NCI-H1694 treated with DMSO at 0.1 percent for 48 hours (cell line): ENCODE measurements at places on chromosomes 16 and 17.

DNA sequence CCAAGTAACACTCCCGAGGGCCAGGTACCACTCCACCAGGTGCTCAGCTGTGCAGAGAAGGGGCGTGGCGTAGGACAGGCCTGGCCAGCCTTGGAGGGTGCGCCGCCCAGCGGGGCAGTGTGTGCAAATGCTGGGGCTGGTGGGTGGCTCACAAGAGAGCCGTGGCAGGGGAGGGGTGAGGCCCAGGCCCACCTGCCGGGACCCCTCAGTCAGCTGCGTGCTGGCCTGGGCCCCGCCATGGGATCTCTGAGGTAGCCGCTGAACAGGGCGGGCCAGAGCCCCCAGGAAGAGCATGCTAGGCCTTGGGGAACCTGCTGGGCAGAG is 8.8 kb downstream of the TPSG1 start:
- DNase-seq: no peak

DNA sequence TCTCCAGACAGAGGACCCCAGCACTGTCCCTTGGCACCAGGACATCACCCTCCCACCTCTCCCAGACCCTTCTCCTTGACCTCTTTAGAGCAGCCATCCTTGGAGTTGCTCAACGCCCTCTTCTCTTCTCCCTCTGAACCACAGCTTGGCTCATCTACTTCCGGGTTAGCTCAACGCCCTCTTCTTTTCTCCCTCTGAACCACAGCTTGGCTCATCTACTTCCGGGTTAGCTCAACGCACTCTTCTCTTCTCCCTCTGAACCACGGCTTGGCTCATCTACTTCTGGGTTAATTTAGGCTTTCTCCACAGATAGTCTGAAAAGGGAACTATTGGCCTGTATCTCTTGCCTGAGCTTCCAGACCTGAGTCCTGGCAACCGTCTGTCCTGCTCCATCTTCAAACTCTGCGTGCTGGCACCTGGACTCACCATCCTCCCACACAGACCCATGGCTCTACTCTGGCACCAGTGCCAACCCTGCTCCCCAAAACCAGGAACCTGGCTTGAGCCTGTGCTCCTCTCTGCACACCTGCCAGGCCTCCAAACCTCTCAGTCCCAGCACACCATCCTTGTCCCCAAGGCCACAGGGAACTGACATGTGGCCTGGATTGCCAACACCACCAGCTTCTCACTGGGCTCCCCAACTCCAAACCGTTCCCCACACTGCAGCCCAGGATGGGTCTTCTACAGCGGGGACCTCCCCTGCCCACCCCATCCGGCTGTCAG is 25.3 kb upstream of the FAAP100 start:
- DNase-seq: no peak

GRCh38 chr17:28563475-28563874 is 7.8 kb downstream of the PIGS start:
- no peak for DNase-seq

DNA sequence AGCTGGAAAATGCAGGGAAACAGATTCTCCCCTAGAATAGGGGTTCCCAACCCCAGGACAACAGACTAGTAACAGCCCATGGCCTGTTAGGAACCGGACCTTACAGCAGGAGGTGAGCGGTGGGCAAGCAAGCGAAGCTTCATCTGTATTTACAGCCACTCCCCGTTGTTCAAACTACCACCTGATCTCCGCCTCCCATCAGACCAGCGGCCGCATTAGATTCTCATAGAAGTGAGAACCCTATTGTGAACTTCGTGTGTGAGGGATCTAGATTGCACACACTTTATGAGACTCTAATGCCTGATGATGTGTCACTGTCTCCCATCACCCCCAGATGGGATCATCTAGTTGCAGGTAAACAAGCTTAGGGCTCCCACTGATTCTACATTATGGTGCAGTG is 3.5 kb downstream of the CD300LB start:
- DNase-seq: no peak

DNA sequence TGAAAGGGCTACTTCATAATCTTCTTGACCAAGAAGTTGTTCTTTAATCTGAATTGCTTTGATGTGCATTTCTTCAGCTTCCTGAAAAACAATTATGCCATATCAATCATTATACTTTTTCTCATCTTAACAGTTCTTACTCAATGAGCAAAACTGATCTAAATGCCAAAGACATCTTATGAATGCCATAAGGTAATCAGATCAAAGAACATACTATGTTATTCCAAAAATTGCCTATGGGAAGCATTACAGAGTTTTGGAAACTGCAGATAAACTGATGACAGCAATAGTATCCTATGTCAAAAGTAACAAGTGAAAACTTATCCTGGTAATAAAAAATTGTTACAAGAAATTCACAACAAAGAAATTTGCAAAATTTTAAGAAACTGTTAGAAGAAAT is 29.7 kb downstream of the CHCT1 start:
- DNase-seq: no peak

- DNase-seq: no peak
Observed at GRCh38 chr17:35738519-35739133, 7.2 kb downstream of the RASL10B start.

- no peak for DNase-seq
Observed at GRCh38 chr17:9240659-9241370, 219.5 kb downstream of the NTN1 start.

GRCh38 chr17:28986714-28987655 is 18.8 kb downstream of the SEZ6 start:
- no peak for DNase-seq

GRCh38 chr17:74453665-74454196 is 12.7 kb upstream of the CD300A start:
- DNase-seq: no peak

DNA sequence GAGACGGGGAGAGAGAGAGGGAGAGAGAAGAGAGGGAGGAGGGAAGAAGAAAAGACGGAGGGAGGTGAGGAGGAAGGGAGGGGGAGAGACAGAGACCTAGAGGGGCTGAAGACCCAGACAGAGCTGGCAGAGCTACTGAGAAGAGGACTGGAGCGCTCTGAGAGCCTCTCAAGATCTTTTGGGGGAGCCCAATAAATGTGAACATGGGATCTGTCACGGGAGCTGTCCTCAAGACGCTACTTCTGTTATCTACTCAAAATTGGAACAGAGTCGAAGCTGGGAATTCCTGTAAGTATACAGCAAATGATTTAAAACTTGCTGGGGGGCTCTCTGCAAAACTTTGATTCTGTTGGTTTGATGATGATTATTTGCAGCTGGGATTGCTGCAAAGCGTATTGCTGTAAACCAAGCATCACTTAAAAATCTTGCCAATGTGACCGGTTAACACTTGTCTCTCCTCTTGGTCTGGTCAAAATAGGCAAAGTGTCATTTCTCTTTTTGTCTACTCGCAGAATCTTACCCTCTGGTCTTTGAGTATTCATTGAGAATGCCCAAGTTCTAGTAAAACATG is 344 bp downstream of the CNTNAP4 start:
- no peak for DNase-seq

GRCh38 chr16:66261826-66262225 is 104.7 kb upstream of the CDH5 start:
- DNase-seq: no peak

GRCh38 chr16:76287466-76287865 is 10.3 kb downstream of the CNTNAP4 start:
- DNase-seq: peak; percentile 74

DNA sequence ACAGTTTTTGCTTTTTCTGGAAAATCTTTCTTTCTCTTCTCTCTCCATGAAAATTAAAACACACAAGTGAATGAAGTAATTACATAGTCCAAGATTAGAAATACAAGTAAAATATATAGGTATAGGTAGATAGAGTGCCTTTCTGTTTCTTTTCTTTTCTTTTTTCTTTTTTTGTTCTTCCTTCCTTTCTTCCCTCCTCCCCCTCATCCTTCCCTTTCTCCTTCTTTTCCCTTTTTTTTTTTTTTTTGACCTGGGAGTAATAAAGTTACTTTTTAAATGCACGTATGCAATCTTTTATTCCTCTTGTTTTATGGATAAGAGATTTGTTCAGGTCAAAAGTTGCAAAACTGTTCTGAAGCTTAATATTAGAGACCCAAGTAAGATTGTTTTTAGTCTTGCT is 34.6 kb upstream of the KCNJ2 start:
- no peak for DNase-seq

GRCh38 chr17:37047631-37048104 is 98.9 kb downstream of the AATF start:
- peak; percentile 68 for DNase-seq

DNA sequence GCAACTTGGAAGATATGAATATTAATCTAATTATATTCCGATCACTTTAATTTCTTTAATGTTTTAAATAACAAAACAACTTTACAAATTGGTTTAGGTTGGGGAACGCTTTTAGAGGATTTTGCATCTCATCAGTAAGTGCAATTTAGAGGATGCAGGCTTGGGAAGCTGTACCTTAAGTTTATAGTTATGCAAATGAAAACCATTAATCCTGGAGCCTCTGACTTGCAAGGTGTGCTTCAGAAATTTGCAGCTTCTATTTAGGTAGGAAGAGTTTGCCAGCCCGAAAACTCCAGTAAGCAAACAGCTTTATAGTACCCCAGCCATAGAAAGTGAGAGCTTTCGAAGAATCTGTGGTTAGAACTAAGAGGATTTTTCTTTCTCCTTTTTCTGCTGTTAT is 547.0 kb downstream of the MAF start:
- DNase-seq: no peak

- DNase-seq: no peak
Observed at GRCh38 chr16:62909597-62909996, 873.4 kb upstream of the CDH8 start.

DNA sequence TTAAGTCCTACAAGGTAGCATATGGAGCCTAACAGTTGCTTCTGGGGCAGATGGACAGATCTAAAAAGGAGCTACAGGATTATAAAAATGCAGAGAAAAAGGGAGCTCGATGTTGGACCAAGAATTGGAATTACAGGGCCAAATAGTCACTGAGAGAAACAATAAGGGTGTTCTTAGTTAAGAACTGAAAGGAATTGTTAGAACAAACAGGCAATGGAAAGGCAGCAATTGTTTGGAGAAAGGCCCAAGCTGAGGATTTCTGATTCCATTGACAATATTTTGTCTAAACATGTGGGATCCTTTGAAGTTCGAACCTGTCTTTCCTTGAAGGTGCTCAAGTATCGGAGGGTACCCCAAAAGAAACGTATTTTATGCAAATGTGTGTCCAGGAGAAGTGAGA is 513.6 kb upstream of the CDH8 start:
- DNase-seq: no peak

- no peak for DNase-seq
Observed at GRCh38 chr17:57478478-57479250, 222.3 kb downstream of the MSI2 start.

GRCh38 chr16:51996516-51996915 is 550.4 kb downstream of the TOX3 start:
- DNase-seq: peak; percentile 47

DNA sequence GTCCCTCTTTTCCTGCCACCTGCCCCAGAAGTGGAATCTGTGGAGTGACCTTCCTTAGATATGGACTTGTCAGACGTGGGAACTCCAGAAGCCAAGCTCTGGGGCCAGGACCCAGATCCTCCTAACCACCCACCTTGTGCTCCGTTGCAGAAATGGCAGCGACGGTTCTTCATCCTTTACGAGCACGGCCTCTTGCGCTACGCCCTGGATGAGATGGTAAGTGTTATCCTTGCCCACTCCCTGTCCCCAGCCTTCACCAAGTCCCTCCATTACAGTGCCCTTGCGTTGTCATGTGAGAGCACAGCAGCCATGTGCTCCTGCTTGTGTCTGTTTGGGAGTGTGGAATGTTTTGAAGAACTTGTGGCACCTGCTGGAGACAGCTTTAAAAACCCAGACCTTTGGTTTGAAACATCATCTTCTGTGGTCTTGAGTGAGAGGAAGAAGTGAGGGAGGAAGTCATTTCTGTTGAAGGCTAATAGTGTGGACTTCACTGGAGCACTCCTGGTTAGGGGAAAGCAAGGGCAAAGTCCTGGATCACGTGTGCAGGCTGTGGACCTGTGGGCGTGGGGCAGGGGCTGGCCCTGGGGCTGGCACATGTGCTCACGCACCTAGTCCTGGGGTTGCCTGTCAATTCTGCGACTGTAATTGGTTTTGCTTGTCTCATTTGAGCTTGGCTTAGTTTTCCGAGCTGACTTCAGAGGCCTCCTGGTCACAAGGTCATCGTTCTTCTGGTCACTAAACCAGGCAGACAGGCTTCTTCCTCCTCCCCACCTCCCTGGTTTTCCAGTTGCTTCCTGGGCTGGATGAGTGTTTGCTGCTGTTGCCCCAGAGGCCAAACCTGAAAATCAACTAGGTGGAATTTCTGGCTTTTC is 35.8 kb downstream of the MPRIP start:
- no peak for DNase-seq

DNA sequence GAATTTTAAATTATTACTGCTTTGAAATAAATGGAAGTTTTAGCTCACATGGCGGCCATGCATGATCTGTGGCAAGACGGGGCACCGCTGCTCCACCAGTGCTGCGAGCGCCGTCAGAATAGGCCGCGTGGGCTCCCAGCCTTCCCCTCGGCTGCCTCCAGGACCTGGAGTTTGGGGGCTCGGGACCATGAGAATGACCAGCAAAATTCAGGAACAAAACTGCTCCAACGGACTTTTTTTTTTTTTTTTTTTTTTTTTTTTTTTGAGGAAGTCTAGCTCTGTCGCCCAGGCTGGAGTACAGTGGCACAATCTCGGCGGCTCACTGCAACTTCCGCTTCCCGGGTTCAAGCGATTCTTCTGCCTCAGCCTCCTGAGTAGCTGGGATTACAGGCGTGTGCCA is 38.3 kb upstream of the AKAP1 start:
- no peak for DNase-seq

- DNase-seq: no peak
Observed at GRCh38 chr16:668519-669171, 713 bp downstream of the RHOT2 start.

DNA sequence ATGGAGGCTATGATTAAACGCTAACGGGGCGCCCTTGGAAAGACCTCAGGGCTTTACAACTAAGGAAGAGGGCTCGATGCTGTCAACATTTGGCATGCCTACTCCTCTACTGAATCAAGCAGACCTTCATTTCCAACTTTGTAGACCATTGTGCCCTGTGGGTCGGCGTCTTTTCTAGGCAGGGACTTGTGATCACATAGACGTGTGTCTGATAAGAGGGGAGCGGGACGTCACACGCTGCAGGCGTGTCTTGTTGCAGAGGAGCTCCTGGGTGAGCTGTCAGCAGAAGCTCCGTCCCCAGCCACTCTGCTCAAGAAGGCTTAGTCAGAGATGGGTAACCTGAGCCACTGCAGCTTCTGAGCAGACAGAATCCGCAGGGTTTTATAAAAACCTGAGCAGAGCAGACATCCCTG is 2.8 kb downstream of the MAPK8IP3 start:
- DNase-seq: no peak

DNA sequence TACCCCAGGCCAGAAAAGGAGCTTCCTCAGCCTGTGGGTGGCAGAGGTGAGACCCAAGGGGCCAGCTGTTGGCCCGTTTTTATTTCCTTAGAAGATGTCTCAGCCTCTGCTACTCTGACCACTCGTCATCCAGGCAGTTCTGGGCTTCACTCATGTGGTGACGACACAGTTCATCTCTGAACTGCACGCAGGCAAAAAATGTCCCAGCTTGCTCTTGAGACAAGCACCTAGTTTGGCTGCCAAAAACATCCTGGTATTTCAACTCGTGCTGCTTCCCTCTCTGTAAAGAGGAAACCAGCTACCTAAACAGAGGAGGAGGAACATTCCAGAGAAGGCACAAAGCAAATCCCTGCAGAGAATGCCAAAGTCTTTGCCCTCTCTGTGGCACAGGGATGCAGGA is 125.7 kb downstream of the XYLT1 start:
- DNase-seq: no peak

GRCh38 chr17:40610359-40610758 is 37.3 kb downstream of the SMARCE1 start:
- no peak for DNase-seq

GRCh38 chr17:73069164-73069770 is 23.2 kb downstream of the SLC39A11 start:
- no peak for DNase-seq

- no peak for DNase-seq
Observed at GRCh38 chr16:66091471-66091891, 275.0 kb upstream of the CDH5 start.
